ENCODE measurements at places on chromosomes 7 and 10. TPM values are rescaled to one million over a fixed set of nuclear protein-coding genes. Genes with fewer than 3 reads are reported as not detected.

Gene SEC61A2
- 18.5 TPM for total RNA-seq

Gene LIPJ
- total RNA-seq, result 0.11 TPM

Gene ZNF862
- total RNA-seq, result 9.0 TPM

Gene LUC7L2
- 52.9 TPM for total RNA-seq

Gene GBX1
- total RNA-seq, result not detected

Gene RUFY2
- total RNA-seq, result 11.7 TPM

Gene UNCX
- total RNA-seq, result not detected

Gene ZPBP
- total RNA-seq, result not detected

Gene LAMB4
- not detected for total RNA-seq

Gene GPR85
- total RNA-seq, result 3.2 TPM

Gene VPS37D
- total RNA-seq, result 2.1 TPM

Data from right cardiac atrium (tissue), 5 donors.